ENCODE measurements at places on chromosomes 16 and 17.

GRCh38 chr17:40260528-40260927 is 27.2 kb upstream of the CDC6 start:
- no peak for DNase-seq

GRCh38 chr16:55955424-55955823 is 80.3 kb upstream of the CES5A start:
- DNase-seq: no peak

- DNase-seq: no peak
These were observed 587 bp downstream of the MMP2 start for GRCh38 chr16:55479430-55480140.

- no peak for DNase-seq
These were observed 59.6 kb downstream of the GSG1L start for GRCh38 chr16:28003923-28004322.

GRCh38 chr17:80347536-80347935 is 67.4 kb upstream of the ENDOV start:
- no peak for DNase-seq

GRCh38 chr16:54336631-54337204 is 50.1 kb upstream of the IRX3 start:
- no peak for DNase-seq

DNA sequence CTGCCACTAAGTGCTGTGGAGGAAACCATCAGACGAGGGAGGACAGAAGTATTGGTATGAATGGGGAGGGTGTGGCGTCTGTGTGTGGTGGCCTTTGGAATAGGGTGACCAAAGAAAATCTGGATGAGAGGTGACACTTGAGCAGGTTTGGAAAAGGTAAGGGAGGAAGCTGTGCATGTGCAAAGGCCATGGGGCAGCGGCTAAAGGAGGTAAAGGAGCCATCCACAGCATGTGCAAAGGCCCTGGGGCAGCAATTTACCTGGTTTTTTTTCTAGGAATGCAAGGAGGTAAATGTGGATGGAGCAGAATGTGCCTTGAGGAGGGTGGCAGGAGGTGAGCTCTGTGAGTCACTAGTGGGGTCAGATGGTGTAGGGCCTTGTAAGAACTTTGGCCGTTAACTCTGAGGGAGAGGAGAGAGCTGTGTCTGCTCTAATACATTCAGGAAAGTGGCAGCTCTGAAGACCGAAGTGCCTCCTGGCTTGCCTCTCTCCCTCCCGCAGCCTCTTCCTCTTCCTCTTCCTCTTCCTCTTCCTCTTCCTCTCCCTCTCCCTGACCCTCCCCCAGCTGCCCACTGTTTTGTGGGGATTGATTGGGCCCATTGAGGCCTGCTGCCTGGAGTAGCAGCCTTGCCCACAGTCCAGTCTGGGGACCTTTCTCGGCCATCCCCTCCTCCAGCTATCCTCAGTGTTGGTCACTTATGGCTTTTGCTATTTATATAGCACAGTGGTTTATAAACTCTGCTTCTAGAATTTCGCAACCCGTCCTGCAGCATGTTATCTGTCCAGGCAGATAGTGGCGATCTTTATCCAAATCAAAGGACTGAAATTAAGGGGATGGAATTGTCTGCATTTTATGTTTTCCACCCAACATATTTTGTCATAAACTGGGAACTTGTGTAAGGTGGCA is 38.7 kb downstream of the CMIP start:
- no peak for DNase-seq

DNA sequence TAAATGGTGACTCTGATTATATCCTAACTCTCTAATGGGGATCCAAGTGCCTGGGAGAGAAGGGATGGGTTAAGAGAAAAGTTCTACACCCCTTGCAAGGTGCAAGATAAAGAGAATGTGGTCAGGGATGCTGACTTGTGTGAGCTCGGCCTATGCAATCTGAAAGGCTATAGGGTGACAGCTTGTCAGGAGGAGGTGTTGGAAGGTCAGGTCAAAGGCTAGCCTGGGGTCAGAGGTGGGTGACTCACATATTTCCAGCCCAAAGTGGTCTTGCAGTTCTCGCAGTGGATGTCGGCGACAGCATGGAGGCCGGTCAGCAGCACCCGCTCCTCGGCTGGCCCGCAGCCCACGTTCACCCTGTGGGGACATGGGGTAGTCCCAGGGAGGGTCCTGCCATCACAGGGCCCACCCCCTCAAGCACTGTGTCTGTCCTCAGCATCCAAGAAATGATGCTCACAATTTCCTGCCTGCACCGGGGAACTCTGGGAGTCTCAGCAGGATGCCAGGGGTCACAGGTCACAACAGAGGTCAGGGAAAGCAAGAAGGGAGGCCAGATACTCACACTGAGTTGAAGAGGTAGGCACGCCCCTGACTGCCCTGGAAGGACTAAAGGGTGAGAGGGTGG is 1.4 kb downstream of the YPEL3 start:
- peak; percentile 65 for DNase-seq

DNA sequence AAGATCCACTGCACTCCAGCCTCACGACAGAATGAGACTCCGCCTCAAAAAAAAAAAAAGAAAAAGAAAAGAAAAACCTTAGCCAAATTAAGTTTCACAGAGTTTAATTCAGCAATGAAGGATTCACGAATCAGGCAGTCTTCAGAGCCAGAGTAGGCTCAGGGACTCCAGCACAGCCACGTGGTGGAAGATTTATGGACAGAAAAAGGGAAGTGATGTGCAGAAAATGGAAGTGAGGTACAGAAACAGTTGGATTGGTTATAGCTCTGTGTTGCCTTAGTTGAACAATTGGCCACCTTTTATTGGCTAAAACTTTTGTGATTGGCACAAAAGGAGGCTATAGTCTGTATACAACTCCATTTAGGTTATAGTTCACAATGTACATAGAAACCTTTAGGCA is 256.6 kb downstream of the HS3ST3B1 start:
- no peak for DNase-seq

DNA sequence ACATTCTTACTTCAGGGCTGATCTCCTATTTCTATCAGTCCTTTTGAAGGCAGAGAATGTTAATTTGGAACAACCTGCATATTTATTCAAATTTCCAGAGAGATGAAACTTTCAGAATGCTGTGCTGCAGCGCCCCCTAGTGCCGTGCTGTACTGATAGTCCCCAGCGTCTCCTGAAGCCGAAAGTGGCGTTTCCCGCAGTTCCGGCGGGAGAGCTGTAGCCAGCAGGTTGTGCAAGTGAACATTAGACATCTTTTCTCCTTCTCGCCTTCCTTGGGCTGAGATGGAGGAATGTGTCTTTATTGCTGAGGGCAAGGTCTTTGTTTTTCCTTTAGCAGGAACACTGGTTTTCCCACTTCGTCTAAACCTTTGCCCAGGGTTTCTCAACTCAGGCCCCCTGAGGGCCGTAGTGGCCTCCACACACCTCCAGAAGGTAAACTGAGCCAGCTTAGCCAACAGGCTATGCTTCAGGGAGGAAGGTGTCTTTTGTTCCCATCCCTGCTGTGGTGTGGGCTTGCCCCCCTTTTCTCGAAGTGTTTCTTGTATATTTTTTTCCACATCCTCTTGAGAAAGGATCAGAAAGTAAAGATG is 26.4 kb downstream of the USP10 start:
- peak; percentile 95 for DNase-seq

DNA sequence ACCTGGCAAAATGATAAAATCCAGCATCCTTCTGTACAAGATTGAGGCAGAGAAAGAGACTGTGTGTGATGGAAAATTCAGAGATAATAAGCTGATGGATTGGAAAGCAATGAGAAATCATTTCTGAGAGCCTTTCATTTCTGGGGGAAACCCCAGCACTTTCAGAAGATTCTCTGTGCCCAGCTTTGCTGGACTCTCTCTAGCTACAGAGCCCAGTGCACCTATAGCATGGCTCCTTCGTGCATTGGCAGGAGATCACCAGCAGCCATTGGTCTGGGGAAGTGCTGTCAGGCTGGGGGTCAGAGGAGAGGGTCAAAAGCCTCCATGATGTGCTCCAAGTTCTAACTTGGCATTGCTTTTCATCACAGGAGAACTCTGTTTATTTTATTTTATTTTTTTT is 259.9 kb downstream of the SOX9 start:
- no peak for DNase-seq

GRCh38 chr16:81841722-81842121 is 62.6 kb downstream of the PLCG2 start:
- no peak for DNase-seq

GRCh38 chr16:23566724-23567123 is 9.2 kb downstream of the UBFD1 start:
- no peak for DNase-seq

- DNase-seq: no peak
These were observed 27.0 kb upstream of the MRPS23 start for GRCh38 chr17:57876866-57877237.

DNA sequence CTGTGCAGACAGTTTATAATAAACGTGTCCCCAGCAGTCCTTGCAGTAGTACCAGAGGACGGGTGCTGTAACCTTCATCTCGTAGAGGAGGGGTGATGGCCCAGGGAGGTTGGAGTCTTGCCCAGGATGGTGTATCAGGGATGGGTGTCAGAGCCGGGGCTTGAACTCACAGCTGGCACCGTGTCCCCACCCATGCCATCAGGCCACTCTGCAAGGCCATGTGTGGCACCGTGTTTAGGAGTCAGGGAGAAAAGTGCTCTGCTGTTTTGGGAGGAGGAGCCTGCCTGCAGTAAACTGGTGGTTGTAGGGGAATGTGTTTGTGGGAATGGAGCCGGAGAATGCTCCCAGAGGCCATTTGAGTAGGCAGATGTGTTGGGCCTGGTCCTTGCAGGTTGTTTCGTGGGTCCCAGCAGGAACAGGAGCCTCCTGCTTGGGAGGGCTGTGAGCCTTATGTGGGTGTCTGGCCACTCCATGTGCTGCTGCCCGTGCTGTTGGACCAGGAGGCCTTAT is 1.7 kb downstream of the ADORA2B start:
- no peak for DNase-seq

GRCh38 chr16:80541306-80541694 is 507 bp downstream of the DYNLRB2 start:
- DNase-seq: no peak

DNA sequence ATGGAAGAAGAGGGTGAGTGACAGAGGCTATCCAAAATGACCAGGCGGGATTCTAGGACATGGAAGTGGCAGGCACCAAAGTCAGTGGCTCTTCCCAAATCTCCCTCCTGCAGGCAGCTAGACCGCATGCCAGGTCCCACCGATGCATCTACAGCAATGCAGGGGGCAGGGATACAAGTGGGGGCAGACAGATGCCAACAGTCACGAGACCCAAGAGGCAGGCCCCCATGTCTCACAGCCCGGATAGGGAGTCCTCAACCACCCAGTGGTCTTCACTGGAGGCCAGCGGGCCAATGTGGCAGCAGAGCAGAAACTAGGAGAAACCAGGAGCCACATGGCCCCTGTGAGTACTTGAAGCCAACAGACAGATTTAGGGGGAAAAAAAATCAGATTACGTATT is 20.0 kb downstream of the NPLOC4 start:
- DNase-seq: no peak

GRCh38 chr17:16516594-16517051 is 24.6 kb upstream of the LRRC75A start:
- peak; percentile 46 for DNase-seq

- no peak for DNase-seq
These were observed 65.7 kb downstream of the SMURF2 start for GRCh38 chr17:64596439-64596838.
